Natural killer cell treated with Interleukin-12 subunit alpha and Interleukin-12 subunit beta and Interleukin-15 and Interleukin-18, amount 100 ng/mL, for 72 hours (primary cell): ENCODE measurements at places on chromosomes 13 and 19. TPM values are rescaled to one million over a fixed set of nuclear protein-coding genes. Genes with fewer than 3 reads are reported as not detected.
A peak's percentile ranks its signal among the peaks of the same experiment; 100 is the strongest.

GRCh38 chr19:41206926-41207750 is 11.9 kb upstream of the AXL start:
- peaks cover 8% of the 10 kb centered on the region for H3K4me1 ChIP-seq
- DNase-seq: no peak
- no peak overlapping the region for H3K27ac ChIP-seq
- H3K36me3 ChIP-seq: no peaks in the 10 kb centered on the region
- no peak overlapping the region for H3K4me3 ChIP-seq
- no peaks in the 10 kb centered on the region for H3K27me3 ChIP-seq

- H3K27me3 ChIP-seq: peaks cover 11% of the 10 kb centered on the region
- no peaks in the 10 kb centered on the region for H3K36me3 ChIP-seq
- H3K4me1 ChIP-seq: peaks cover 10% of the 10 kb centered on the region
- no peak overlapping the region for H3K4me3 ChIP-seq
- no peak for DNase-seq
- peak overlapping the region; percentile 66 for H3K27ac ChIP-seq
Observed at GRCh38 chr19:47390533-47391488, 28.5 kb downstream of the MEIS3 start.

DNA sequence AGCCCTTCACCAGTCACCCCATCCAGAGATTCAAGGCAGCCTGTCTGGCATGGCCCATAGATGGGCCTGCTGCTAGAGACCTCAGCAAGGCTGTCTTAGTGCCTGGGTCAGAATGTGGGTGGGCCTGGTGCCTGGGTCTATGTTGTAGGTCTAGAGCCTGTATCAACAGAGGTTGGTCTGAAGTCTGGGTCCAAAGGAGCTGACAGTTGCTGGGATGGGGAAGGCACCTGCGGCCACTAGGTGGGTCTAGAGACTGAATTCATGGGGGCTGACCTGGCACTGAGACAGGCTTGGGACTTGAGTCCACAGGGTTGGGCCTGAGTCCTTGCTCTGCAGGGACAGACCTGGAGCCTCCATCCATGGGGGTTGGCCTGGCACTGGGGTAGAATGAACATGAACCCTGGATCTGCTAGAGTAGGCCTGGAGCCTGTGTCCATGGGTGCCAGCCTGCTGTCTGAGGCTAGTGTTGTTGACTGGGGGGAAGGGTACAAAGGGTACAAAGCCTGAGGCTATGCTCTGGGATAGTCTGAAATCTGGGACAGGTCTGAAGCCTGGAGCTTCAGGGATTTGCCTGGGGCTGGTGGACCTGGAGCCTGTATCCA is 516.8 kb downstream of the OLFM4 start:
- peaks cover 3% of the 10 kb centered on the region for H3K36me3 ChIP-seq
- DNase-seq: no peak
- no peaks in the 10 kb centered on the region for H3K4me1 ChIP-seq
- no peaks in the 10 kb centered on the region for H3K27me3 ChIP-seq
- no peak overlapping the region for H3K27ac ChIP-seq

- no peak for DNase-seq
- no peaks in the 10 kb centered on the region for H3K4me1 ChIP-seq
- peak overlapping the region; percentile 48 for H3K27ac ChIP-seq
- H3K36me3 ChIP-seq: peaks cover 6% of the 10 kb centered on the region
- H3K4me3 ChIP-seq: no peak overlapping the region
Observed at GRCh38 chr19:43731846-43732245, 16.0 kb downstream of the IRGC start.

GRCh38 chr13:29937841-29938240 is 87.4 kb upstream of the UBL3 start:
- no peaks in the 10 kb centered on the region for H3K36me3 ChIP-seq
- peaks cover 22% of the 10 kb centered on the region for H3K4me1 ChIP-seq
- no peak for DNase-seq
- H3K4me3 ChIP-seq: no peak overlapping the region
- H3K27me3 ChIP-seq: no peaks in the 10 kb centered on the region

- H3K36me3 ChIP-seq: no peaks in the 10 kb centered on the region
- H3K27ac ChIP-seq: no peak overlapping the region
- DNase-seq: no peak
- H3K27me3 ChIP-seq: no peaks in the 10 kb centered on the region
- no peaks in the 10 kb centered on the region for H3K4me1 ChIP-seq
Observed at GRCh38 chr13:65789815-65790214, 1440.3 kb downstream of the PCDH9 start.

DNA sequence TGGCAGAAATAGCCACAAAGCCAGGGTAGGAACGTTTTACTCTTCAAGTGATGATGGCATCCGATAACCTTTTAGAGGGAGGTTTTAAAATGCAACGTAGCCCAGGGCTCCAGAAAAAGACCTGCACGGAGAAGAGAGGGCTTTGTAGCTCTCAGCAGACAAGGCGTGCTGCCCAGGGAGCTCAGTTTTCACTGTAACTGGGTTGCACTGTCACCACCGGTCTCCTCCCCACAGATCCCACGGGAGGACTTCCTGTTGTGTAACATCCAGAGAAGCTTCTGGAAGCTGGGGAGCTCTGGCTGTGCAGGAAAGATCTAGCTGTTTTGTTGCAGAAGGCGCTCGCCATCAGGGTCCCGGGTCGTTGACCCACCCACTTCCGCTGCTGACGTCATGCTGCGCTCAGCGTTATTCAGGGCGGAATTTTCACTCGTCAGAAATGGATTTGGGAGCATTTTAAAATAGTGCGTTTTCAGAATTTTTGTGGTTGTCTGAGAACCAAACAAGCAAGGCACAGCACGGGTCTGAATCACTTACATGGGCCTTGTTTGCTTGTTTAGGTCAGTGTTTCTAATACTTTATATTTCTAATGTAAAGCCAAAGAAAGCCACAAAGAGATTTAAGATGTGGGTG is 50.8 kb downstream of the ATP11A start:
- peaks cover 11% of the 10 kb centered on the region for H3K4me1 ChIP-seq
- H3K27me3 ChIP-seq: no peaks in the 10 kb centered on the region
- no peak overlapping the region for H3K4me3 ChIP-seq

- no peaks in the 10 kb centered on the region for H3K4me1 ChIP-seq
- no peak overlapping the region for H3K27ac ChIP-seq
- no peak overlapping the region for H3K4me3 ChIP-seq
- peaks cover 15% of the 10 kb centered on the region for H3K27me3 ChIP-seq
Observed at GRCh38 chr13:110277357-110277975, 29.5 kb downstream of the COL4A1 start.

- no peak for DNase-seq
- peaks cover 23% of the 10 kb centered on the region for H3K4me1 ChIP-seq
- H3K27ac ChIP-seq: no peak overlapping the region
Observed at GRCh38 chr13:33146843-33147611, 130.8 kb downstream of the KL start.

GRCh38 chr13:74865656-74866055 is 616.3 kb downstream of the TBC1D4 start:
- H3K36me3 ChIP-seq: peaks cover 10% of the 10 kb centered on the region
- no peaks in the 10 kb centered on the region for H3K4me1 ChIP-seq
- no peak overlapping the region for H3K27ac ChIP-seq
- no peaks in the 10 kb centered on the region for H3K27me3 ChIP-seq
- no peak for DNase-seq

- H3K4me3 ChIP-seq: no peak overlapping the region
- no peaks in the 10 kb centered on the region for H3K36me3 ChIP-seq
- DNase-seq: no peak
- peaks cover 6% of the 10 kb centered on the region for H3K27me3 ChIP-seq
- no peaks in the 10 kb centered on the region for H3K4me1 ChIP-seq
Observed at GRCh38 chr19:29538651-29539050, 12.9 kb downstream of the VSTM2B start.

DNA sequence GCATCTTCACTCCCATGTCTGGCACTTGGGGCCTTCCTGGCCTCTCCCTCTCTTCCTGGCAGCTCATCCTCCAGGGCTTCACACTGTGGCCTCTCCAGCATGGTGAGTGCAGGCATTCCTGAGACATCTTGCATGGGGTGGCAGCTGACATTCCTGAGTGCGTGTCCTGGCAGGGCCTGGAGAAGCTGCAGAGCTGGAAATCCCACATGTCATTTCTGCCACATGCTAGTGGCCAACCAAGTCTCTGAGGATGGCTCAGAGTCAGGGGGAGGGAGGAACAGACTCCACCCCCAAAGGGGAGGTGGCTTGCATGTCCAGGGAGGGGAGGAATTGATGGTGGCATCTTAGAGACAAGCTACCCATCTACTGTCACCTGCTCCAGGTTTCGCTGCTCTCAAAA is 41.6 kb upstream of the AMER2 start:
- no peak for DNase-seq
- H3K4me1 ChIP-seq: no peaks in the 10 kb centered on the region
- H3K36me3 ChIP-seq: no peaks in the 10 kb centered on the region
- no peak overlapping the region for H3K27ac ChIP-seq
- peaks cover 6% of the 10 kb centered on the region for H3K27me3 ChIP-seq

- H3K4me1 ChIP-seq: no peaks in the 10 kb centered on the region
- H3K4me3 ChIP-seq: no peak overlapping the region
- no peaks in the 10 kb centered on the region for H3K27me3 ChIP-seq
- no peak overlapping the region for H3K27ac ChIP-seq
Observed at GRCh38 chr19:15252398-15253018, 20.3 kb upstream of the EPHX3 start.

- H3K27me3 ChIP-seq: no peaks in the 10 kb centered on the region
- no peak overlapping the region for H3K27ac ChIP-seq
- no peak overlapping the region for H3K4me3 ChIP-seq
- DNase-seq: no peak
Observed at GRCh38 chr19:49589502-49589905, 1.5 kb upstream of the PRR12 start.

DNA sequence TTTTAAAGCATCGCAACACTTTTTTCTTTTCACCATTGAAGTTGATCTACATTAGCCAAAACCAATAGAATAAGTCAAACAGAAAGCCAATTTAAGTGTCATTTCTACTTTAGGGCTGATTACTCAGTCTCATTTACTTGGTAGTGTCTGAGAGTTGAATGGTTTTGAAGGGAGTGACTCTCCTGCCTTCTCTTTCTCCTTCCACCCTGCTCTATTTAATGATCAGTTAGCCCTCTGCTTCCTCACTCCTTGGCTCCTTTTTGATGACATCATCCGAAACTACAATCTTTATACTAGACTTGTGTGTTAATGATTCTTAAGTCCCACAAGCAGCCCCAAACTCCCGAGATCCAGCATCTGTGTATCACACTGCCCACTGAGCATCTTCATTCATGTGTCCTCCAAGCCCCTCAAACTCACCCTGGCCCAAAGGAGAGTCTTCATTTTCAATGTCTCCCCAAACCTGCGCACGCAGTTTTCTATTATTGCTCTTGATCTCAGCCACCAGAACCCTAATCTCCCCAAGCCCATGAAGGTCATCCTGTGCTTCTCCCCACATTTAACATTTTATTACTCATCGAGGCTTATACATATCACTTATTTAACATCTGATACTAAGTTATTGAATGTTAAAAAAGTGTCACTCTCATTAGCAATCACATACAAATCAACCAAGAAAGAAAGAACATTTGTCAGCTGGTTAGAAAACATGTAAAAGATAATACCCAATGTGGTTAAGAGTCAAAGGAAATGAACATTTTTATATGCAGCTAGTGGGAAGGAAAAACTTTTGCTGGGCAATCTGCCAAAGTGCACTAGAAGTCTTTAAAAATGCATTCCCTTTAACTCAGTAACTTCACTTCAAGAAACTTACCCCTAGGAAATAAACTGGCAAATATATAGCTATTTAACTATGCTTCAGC is 32.2 kb upstream of the ARGLU1 start:
- H3K4me3 ChIP-seq: no peak overlapping the region
- peaks cover 3% of the 10 kb centered on the region for H3K4me1 ChIP-seq
- H3K36me3 ChIP-seq: no peaks in the 10 kb centered on the region
- no peak overlapping the region for H3K27ac ChIP-seq
- DNase-seq: no peak

DNA sequence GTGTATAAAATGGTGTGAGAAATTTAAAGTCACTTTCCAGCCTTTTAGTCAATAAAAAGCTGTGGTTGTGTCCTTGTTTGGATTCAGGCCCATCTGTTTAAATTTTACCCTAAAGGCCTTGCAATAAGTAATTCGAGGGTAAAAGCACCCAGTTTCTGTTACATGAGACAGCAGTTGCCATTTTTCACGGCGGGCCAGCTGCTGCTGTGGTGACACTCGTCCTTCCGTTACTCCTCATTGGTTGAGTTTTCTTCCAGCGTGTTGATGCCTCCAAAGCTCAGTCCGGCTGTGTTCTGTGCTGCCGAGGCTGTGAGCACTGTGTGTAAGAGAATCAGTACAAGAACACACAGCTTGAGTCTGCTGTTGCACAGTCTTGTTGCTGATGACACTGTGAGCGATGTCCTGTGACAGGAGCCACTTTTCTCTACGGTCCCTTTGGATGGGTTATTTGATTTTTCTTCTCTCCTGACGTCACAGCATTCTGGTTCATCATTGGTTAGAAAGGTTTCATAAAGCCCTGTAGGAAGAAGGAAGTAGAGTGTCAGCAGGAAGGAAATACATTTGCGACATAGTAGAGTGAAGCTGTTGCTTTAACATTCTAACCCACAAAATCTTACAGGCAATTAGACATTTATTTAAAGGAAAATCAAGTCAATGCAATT is 602.5 kb upstream of the ARGLU1 start:
- H3K36me3 ChIP-seq: peaks cover 3% of the 10 kb centered on the region
- H3K4me1 ChIP-seq: no peaks in the 10 kb centered on the region
- no peak overlapping the region for H3K4me3 ChIP-seq
- no peaks in the 10 kb centered on the region for H3K27me3 ChIP-seq
- no peak overlapping the region for H3K27ac ChIP-seq

- H3K27ac ChIP-seq: no peak overlapping the region
- H3K36me3 ChIP-seq: no peaks in the 10 kb centered on the region
- peaks cover 9% of the 10 kb centered on the region for H3K27me3 ChIP-seq
- H3K4me3 ChIP-seq: no peak overlapping the region
- no peak for DNase-seq
- no peaks in the 10 kb centered on the region for H3K4me1 ChIP-seq
Observed at GRCh38 chr13:73412933-73413332, 354.1 kb downstream of the KLF5 start.

- H3K4me3 ChIP-seq: peak within 1 kb of the TSS; percentile 94
- H3K27ac ChIP-seq: peak within 1 kb of the TSS; percentile 100
- peaks cover 10% of the 10 kb centered on the region for H3K27me3 ChIP-seq
- DNase-seq: no peak
- peaks cover 31% of the 10 kb centered on the region for H3K4me1 ChIP-seq
- H3K36me3 ChIP-seq: peaks cover 30% of the 10 kb centered on the region
Observed at GRCh38 chr19:34676697-34677385, at the start of gene SCGB2B2. SCGB2B2 (minus strand) TSS chr19:34677159; CDS start chr19:34594563, 82,596 bp downstream.

DNA sequence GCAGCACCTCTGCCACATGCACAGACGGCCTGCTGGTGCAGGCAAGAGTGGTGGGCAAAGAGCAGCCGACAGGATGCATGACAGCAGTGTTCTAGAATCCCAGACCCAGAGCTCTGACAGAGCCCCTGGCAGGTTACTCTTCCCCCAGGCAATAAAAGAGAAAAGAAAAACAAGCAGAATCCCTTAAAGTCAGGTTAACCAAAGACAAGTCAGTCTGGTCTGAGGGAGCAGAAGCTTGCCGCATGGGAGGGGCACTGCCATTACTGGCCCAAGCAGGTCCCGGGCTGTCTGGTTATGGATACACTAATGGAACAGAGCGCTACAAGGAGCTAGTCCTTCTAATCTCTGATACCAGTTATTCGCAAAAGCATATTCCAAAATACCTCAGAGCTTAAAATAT is 36.1 kb upstream of the DOCK9 start:
- no peak overlapping the region for H3K4me3 ChIP-seq
- H3K36me3 ChIP-seq: no peaks in the 10 kb centered on the region
- DNase-seq: no peak
- no peak overlapping the region for H3K27ac ChIP-seq
- H3K27me3 ChIP-seq: peaks cover 4% of the 10 kb centered on the region

The GPR12 gene
- total RNA-seq: not detected

The CD33 gene
- 0.89 TPM for total RNA-seq

The FCGBP gene
- total RNA-seq: 6.6 TPM

The ATXN8OS gene
- not detected for total RNA-seq

The ZNF763 gene
- total RNA-seq: 4.0 TPM

The NKPD1 gene
- total RNA-seq: 0.22 TPM

The RASGRP4 gene
- total RNA-seq: not detected

The EPS8L1 gene
- total RNA-seq: 8.7 TPM

The SLC35E1 gene
- total RNA-seq: 52.2 TPM

The CHST8 gene
- total RNA-seq: not detected

The MISP gene
- total RNA-seq: not detected

The ELSPBP1 gene
- total RNA-seq: not detected
